ENCODE measurements at places on chromosomes 11 and 22. TPM values are rescaled to one million over a fixed set of nuclear protein-coding genes. Genes with fewer than 3 reads are reported as not detected.

DNA sequence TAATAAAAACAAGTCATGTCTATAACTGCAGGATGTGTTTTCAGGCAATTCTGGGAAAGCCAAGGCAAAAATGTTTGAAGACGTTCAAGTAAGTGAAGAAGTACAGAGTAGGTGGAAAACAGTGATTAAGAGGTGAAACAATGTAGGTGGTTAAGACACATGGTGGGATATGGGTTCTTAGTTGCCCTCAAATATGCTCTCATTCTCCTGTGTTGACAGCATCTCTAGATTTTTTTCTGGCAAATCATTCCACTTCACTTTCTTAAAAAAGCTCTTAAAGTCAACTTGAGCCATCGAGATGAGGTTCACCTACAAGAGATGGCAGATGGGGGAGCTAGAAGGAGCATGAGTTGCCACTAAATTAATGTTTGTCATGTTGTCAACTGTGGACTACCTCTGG, 1041.0 kb upstream of the CNTN5 start:
- H3K36me3 ChIP-seq = no peaks in the 10 kb centered on the region
- H3K27me3 ChIP-seq = no peaks in the 10 kb centered on the region
- H3K27ac ChIP-seq = no peak overlapping the region

DNA sequence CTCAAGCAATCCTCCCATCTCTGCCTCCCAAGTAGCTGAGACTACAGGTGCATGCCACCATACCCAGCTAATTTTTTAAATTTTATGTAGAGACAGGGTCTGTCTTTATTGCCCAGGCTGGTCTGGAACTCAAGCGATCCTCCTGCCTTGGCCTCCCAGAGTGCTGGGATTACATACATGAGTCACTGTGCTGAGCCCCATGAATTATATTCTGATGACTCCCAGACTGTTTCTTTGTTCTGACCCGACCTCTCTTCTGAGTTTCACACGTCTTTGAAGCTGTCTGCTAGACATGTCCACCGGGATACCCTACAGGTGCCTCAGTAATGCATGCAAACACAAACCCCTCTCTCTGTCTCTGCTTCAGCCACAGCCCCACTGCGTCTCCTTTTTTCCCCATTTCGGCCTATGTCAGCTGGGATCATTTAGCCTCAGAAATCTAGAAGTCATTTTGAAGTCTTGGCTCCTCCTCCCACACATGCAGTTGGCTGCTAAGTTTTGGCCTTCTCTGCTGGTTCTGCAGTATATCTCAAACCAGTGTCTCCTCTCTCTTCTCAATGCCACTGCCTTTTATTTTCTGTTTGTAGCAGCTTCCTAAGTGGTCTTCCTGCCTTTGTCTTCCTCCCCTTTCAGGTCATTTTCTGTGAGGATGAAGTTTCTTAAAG, 4.8 kb downstream of the VPS26B start:
- no peak overlapping the region for H3K4me3 ChIP-seq
- no peak for DNase-seq
- no peaks in the 10 kb centered on the region for H3K27me3 ChIP-seq
- H3K4me1 ChIP-seq = peaks cover 54% of the 10 kb centered on the region
- H3K36me3 ChIP-seq = no peaks in the 10 kb centered on the region

- H3K27ac ChIP-seq = no peak overlapping the region
- no peak for DNase-seq
- no peak overlapping the region for H3K4me3 ChIP-seq
- no peaks in the 10 kb centered on the region for H3K27me3 ChIP-seq
- H3K4me1 ChIP-seq = no peaks in the 10 kb centered on the region
- H3K36me3 ChIP-seq = no peaks in the 10 kb centered on the region
Measured at GRCh38 chr11:86499723-86500129, 125.0 kb downstream of the CCDC81 start.

DNA sequence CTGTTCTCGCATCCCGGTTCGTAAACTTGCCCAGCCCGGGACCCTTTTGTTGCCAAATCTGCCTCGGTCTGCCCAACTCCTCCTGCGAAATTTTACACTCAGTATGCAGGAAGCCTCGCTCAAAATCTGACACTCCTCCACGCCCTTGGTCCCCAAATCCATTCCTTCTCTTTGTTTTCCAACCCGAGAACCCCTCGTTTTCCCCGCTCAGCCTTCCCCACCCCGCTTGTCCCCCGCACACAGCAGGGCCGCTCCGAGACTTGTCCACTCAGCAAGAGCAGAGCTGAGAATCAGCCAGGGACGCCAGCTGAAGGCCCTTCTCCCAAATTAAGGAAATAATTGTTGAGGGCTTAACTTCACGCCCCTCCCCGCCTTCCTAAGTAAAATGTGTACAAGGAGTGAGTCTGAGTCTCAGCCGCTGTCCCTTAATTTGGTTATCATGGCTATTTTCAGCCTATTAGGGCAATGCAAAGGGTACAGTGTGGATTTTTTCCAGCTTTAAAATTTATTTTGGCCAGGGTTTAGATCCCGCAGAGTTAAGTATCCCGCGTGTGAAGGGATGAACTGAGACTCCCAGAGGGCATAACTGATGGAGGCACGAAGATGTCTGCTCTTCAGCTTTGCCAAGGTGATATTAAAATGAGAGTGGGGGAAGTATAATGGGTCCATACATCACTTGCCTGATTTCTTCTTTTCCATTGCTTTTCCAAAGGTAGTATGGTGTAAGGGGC, 581 bp upstream of the FBXO3 start:
- H3K27ac ChIP-seq = no peak overlapping the region
- peaks cover 13% of the 10 kb centered on the region for H3K27me3 ChIP-seq
- no peak for DNase-seq
- peaks cover 38% of the 10 kb centered on the region for H3K4me1 ChIP-seq

GRCh38 chr11:14519597-14519916, 629 bp downstream of the PSMA1 start:
- DNase-seq = peak; percentile 60
- peak overlapping the region; percentile 96 for H3K4me3 ChIP-seq
- H3K36me3 ChIP-seq = peaks cover 33% of the 10 kb centered on the region
- H3K27ac ChIP-seq = peak overlapping the region; percentile 97
- H3K27me3 ChIP-seq = no peaks in the 10 kb centered on the region

DNA sequence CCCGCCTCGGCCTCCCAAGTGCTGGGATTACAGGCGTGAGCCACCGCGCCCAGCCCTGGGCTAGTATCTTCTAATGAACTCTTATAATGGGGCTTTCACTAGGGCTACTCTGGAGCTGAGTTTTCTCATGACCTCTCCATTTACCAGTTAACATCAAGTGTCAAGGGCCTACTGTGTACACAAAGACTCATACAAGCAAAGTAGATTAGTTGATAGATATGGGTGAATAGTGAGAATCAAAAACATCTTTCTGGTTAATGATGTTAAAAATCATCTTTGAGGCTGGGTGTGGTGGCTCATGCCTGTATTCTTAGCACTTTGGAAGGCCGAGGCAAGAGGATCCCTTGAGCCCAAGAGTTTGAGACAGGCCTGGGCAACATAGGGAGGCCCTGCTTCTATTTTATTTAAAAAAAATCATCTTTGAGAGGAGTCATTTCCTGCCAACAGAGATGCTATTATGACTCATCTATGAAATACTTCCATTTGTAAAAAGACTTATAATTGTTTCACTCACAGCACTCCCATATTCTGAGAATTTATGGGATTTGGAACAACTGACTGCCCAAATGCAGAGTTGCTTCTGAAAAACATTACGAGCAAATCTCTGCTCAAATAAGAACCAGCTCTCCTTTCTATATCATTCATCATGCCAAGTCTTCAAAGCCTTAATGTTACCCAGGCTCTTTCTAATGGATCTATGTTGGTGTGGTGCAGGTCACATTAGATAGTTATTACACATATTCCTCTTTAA, 57.0 kb downstream of the GDPD4 start:
- DNase-seq = peak; percentile 27
- peak overlapping the region; percentile 82 for H3K27ac ChIP-seq
- H3K27me3 ChIP-seq = no peaks in the 10 kb centered on the region
- peaks cover 17% of the 10 kb centered on the region for H3K4me1 ChIP-seq

DNA sequence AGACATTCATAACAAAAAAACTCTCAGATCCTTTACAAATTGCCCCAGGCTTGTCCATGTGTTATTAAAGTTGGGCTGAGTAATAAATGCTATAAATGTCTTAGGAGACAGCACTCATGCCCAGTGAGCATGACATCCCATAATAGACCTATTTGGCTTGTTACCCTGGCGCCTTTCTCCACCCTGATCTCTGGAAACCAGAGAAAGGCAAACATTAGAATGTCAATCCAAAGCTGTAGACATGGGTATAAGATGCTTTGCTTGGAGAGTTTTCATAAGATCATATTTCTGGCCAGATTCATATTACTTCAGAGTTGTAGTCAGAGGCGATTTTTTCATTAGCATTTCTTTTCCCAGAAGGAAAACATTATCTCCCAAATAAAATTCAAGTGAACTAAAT, 161.3 kb upstream of the UBASH3B start:
- H3K36me3 ChIP-seq = no peaks in the 10 kb centered on the region
- peaks cover 9% of the 10 kb centered on the region for H3K27me3 ChIP-seq
- H3K4me1 ChIP-seq = no peaks in the 10 kb centered on the region
- DNase-seq = no peak

DNA sequence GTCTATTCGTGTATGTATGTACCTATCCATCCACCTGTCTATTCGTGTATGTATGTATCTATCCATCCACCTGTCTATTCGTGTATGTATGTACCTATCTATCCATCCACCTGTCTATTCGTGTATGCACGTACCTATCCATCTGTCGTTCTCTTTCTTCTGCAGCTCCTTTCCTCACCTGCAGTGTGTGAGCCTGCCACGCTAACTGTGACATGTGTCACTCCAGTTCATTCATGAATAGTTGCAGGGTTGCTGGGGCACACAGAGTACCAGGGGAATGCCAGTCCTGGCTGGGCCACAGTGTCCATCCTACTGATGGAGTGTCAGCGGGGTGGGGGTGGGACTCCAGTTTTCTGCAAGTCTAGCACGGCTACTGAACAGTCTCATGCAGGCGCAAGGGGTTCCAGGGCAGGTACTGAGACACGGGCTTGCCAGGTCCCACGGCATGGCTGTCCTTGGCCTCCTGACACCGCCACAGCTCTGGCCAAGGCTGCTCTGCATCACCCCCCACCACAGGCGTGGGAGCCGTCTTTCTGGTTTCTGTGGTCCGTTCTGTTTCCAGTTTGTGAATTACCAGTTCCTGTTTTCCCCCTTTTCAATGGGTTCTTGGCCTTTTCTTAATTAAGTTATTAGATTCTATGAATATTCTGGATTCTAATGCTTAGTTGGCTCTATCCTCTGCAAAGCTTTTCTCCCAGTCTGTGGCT, 88.8 kb upstream of the CLDN5 start:
- peaks cover 28% of the 10 kb centered on the region for H3K4me1 ChIP-seq
- H3K36me3 ChIP-seq = no peaks in the 10 kb centered on the region
- H3K27ac ChIP-seq = no peak overlapping the region
- no peak for DNase-seq
- no peak overlapping the region for H3K4me3 ChIP-seq

- H3K4me3 ChIP-seq = no peak overlapping the region
- no peaks in the 10 kb centered on the region for H3K36me3 ChIP-seq
- DNase-seq = no peak
- H3K27me3 ChIP-seq = peaks cover 6% of the 10 kb centered on the region
Measured at GRCh38 chr11:10394229-10395101, 60.6 kb upstream of the AMPD3 start.

DNA sequence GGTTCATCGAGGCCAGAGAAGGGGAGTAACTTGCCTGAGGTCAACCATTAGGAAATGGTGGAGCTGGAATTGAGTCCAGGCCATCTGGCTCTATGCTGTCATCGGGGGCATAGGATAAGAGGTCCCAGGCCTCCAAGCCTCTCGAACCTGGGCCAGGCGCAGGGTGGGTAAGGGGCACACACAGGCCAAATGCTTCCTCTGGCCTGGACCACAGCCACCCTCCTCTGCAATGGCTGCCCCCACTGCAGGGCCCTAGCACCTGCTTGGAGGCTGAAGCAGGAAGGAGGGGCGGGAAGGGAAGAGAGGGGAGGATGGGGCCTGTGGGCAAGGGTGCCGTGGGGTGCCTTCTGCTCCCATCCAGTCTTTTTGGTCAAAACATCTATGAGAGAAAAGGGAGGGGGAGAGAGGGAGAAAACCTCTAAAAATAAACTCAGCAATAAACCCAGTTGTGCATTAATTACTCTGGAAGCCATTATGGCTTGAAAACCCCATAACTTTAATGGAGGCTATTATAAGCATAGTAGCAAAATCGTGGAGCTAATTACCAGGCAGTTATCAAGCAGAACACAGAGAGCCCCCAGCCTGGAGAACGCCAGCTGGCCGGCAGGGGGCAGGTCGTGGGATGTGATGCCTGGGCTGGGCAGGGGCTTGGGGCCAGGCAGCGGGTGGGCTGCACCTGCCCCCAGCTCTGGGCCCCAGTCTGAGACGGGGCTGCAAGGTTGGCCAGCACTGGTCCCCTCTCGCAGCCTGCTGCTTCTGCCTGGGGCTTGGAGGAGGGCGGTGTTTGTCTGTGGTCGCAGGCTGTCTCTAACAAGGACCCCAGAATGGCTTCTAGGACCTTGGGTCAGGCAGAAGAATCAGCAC, 21.1 kb downstream of the B3GAT1 start:
- no peak overlapping the region for H3K27ac ChIP-seq
- no peak overlapping the region for H3K4me3 ChIP-seq
- H3K36me3 ChIP-seq = no peaks in the 10 kb centered on the region
- DNase-seq = no peak
- peaks cover 16% of the 10 kb centered on the region for H3K4me1 ChIP-seq

GRCh38 chr11:102620818-102621561, 4.1 kb downstream of the MMP20 start:
- no peak overlapping the region for H3K27ac ChIP-seq
- H3K27me3 ChIP-seq = peaks cover 6% of the 10 kb centered on the region
- no peaks in the 10 kb centered on the region for H3K4me1 ChIP-seq
- no peaks in the 10 kb centered on the region for H3K36me3 ChIP-seq

GRCh38 chr22:39439170-39439569, 17.6 kb upstream of the MGAT3 start:
- H3K36me3 ChIP-seq = no peaks in the 10 kb centered on the region
- H3K4me1 ChIP-seq = peaks cover 7% of the 10 kb centered on the region
- no peak overlapping the region for H3K4me3 ChIP-seq
- peaks cover 7% of the 10 kb centered on the region for H3K27me3 ChIP-seq

DNA sequence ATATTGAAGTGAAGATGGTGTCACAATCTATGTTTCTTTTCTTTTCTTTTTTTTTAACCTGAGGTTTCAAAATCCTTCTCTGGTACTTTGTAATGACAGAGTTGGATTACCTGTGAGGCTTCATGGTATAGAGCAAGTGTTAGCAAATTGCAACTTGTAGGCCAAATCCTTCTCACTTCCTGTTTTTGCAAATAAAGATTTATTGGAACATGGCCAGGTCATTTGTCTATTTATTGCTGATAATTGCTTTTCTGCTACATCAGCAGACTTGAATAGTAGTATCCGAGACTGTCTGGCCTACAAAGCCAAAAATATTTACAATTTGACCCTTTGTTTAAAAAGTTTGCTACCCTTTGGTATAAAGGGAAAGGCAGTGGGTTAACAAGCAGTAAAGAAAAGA, 1059.4 kb upstream of the CCDC90B start:
- no peaks in the 10 kb centered on the region for H3K36me3 ChIP-seq
- H3K27ac ChIP-seq = no peak overlapping the region
- no peaks in the 10 kb centered on the region for H3K27me3 ChIP-seq
- no peaks in the 10 kb centered on the region for H3K4me1 ChIP-seq
- H3K4me3 ChIP-seq = no peak overlapping the region

F2 gene
- total RNA-seq = not detected

TESMIN gene
- total RNA-seq = 6.2 TPM

KCTD14 gene
- 0.27 TPM for total RNA-seq

C1QTNF4 gene
- total RNA-seq = not detected

DDIAS gene
- 18.0 TPM for total RNA-seq
